ENCODE measurements at places on chromosomes 16 and 17.

GRCh38 chr16:87246269-87247065, 70.7 kb downstream of the C16orf95 start:
- no peak for DNase-seq

DNA sequence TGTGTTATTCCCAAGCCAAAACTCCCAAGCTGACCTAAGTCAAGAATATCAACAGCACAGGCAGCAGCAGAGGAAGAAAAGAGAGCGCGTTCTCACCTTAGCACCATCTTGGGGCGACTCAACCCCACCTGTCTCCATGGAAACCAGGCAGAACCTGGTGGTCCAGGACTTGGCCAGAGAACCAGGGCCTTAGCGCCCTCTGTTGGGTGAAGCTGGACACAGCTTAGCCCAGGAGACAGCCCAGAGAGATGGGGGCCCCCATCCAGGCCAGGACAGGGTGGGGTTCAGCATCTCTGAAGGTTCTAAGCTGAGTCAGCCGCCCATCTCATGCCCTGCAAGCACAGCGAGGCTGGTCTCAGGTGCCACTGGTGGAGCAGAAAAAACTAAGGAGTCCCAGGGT, 60.1 kb upstream of the TMEM132E start:
- no peak for DNase-seq

- DNase-seq, result no peak
Observed at GRCh38 chr17:11499881-11500280, 98.4 kb upstream of the DNAH9 start.

DNA sequence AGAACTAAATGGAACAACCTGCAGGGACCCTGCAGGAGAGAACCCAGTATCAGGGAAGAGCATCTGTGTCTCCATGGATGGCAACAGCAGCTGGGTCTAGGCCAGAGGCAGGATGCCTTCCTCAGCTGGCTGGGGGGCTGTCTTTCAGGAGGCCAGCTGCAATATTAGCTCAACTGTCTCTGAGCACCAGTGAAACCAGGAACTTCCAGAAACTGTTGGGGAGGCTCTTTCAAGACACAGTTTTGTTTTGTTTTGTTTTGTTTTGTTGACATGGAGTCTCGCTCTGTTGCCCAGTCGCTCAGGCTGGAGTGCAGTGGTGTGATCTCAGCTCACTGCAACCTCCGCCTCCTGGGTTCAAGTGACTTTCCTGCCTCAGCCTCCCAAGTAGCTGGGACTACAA, 7.6 kb downstream of the GPR142 start:
- no peak for DNase-seq
